ENCODE measurements at places on chromosomes 1 and 21.
A peak's percentile ranks its signal among the peaks of the same experiment; 100 is the strongest.

- DNase-seq: no peak
Observed at GRCh38 chr1:22317231-22317919, 134.3 kb upstream of the ZBTB40 start.

GRCh38 chr1:179883040-179883744 is 1.1 kb downstream of the TOR1AIP1 start:
- no peak for DNase-seq

- no peak for DNase-seq
Observed at GRCh38 chr1:10833630-10834557, 37.4 kb upstream of the CASZ1 start.

DNA sequence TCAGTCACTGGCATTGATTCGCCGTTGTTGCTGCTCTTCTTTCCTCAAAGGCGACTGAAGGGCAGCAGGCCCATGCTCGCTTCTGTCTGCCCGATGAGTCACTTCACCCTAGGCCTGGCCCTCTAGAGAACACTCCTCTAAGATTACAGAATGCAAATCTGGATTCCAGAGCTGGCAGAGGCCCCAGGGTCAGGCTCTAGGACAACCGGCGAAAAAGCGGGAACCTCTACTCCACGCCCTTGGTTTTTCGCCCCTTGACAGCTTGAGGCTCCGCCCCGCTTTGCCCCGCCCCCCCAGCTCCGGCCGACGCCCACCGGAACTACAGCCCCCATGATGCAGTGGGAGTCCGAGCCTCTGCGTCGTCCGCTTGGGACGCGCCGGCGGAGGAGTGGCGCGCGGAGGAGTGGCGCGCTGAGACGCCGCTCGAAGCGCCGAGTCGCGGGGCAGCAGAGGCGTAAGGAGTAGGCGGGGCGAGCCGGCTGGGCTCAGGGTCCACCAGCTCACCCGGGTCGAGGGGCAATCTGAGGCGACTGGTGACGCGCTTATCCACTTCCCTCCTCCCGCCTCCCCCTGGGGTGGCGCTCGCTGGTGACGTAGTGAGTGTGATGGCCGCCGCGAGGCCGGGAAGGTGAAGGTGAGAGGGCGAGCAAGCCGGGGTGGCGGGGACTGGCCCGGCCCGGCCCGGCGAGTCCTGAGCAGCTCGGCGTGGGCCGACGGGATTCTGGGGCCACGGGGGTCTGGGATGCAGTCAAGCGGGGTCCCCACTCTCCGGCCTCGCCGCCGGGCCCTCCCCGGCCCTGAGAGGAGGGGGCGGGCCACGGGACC is at the start of gene MFN2:
TSS of gene MFN2 (plus strand) at position 594 of the 825 bp plus-strand sequence. CDS start 8,725 bp downstream, outside the sequence.
- DNase-seq: peak; percentile 79

DNA sequence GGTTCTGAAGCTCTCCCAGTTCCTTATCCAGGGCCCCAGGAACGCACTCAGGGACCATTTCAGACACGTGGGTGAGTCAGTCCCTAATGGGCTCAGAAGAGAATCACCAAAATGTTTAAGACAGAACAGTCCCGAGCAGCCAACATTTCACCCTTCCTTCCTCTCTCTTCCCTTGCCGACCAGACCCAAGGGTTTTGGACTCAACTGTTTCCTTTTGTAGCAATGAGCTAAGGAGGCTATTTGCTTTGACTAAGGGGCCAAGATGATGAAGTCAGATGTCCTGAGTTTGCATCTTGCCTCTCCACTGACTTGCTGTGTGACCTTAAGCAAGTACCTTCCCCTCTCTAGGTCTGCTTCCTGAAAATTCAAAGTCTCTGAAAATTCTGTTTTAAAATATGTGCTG is 472.3 kb upstream of the VAMP3 start:
- no peak for DNase-seq

GRCh38 chr1:109886827-109887226 is 23.8 kb upstream of the CSF1 start:
- DNase-seq: no peak

- DNase-seq: no peak
Observed at GRCh38 chr1:167077128-167077867, 12.9 kb downstream of the GPA33 start.

- peak; percentile 14 for DNase-seq
Observed at GRCh38 chr1:231929311-231929710, 302.7 kb downstream of the DISC1 start.

DNA sequence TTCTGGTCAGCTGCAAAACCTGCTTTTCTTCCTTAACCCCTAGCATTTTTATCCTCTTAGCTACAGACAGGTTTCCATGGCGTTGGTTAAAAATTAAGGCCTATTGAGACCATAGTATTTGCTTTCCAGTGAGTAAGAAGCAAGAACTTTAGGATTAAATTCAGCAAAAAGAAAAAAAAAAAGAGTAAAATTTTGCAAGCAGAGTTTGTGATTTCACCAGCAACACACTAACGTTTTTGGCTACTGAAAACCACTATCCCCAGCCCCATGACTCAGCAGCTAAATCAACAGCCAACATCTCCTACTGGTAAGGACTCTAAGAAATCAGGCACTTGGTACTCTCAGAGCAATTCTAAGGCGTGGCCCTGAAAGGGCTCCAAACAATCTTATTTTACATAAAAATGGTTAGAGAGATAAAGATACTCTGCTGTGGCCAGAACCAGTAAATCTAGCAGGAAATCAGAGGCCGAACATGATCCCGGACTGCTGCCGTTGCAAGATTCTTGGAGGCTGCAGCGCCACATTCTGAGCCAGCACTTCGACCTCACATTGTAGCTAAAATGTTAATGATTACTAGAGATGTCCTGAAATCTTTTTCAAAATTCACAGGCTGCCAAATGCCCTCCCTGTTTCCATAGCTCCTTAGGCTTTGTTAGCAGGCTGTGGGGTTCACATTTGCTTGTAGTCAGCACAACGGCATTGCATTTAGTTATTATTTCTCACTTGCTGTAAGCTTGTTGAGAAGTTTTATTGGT is 1.6 kb upstream of the ENO1 start:
- peak; percentile 99 for DNase-seq

DNA sequence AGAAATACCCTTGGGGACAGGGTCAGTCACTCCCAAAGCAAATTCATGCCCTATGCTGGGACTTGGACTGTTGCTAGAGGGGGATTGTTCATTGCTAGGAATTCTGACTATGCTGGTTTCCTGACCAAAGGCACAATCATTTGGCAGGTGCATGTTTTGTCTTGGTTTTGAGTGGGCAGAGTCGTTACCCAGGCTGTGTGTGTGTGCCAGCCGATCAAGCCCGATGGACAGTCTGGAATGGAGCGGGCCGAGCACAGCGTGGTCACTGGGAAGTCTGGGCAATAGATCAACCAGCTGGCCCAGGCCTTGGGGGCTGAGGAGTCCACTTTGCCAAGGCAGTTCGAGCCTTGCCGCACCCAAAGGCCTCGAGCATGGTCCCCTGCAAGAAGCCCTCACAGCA is 60.9 kb downstream of the HTR6 start:
- no peak for DNase-seq

- DNase-seq: no peak
Observed at GRCh38 chr1:160112357-160112756, 3.2 kb upstream of the ATP1A2 start.

DNA sequence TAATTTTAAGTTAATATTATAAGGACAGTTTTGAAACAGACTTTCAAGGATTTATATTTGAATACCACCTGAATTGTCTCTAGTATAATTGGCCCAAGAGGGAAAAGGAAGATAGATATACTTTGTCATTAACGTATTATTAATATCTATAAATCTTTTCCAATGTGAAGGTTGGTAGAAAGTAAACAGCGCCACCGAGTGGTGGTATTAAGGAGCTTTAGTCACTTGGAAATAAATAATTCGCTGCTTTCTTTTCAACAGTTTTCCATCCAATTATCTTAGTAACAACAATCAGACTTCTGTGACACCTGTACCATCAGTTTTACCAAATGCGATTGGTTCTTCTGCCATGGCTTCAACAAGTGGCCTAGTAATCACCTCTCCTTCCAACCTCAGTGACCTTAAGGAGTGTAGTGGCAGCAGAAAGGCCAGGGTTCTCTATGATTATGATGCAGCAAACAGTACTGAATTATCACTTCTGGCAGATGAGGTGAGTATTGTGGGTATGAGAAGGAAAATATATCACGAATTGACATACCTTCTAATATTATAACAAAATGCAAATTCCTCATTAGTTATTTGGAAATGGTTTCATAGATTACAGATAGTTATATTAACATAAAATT is 37.7 kb downstream of the SH3GLB1 start:
- no peak for DNase-seq

GRCh38 chr1:78301141-78301540 is 189.6 kb upstream of the PTGFR start:
- no peak for DNase-seq

DNA sequence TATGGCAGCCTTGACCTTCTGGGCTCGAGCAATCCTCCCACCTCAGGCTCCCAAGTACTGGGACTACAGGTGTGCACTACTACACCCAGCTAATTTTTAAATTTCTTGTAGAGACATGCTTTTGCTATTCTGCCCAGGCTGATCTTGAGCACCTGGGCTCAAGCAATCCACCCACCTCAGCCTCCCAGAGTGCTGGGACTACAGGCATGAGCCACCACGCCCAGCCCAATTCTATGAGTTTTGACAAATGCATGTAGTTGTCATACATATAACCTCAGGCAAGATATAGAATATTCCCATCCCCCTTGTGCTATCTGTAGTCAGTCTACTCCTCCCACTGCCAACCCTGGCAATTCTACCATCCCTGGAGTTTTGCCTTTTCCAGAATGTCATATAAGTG is 38.7 kb upstream of the TTC22 start:
- DNase-seq: no peak

DNA sequence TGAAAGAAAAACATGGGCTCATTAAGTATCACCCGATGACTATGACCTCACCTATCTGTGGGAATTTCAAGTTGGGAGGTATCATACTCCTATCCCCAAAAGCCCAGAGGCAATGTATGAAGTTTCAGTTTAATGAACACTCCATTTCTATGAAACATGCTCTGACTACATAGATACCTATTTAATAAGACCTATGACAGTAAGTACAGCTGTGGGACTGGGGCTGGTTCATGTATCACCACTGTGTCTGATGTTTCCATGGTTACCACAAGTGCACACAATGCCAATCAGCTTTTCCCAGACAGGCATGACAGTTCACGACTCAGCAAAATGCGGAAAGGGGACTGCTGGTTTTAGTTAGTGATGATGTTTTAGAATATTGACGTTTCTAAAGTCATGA is 167.7 kb downstream of the SIPA1L2 start:
- DNase-seq: no peak

- no peak for DNase-seq
Observed at GRCh38 chr21:44615911-44616590, 4.2 kb downstream of the KRTAP10-8 start.

DNA sequence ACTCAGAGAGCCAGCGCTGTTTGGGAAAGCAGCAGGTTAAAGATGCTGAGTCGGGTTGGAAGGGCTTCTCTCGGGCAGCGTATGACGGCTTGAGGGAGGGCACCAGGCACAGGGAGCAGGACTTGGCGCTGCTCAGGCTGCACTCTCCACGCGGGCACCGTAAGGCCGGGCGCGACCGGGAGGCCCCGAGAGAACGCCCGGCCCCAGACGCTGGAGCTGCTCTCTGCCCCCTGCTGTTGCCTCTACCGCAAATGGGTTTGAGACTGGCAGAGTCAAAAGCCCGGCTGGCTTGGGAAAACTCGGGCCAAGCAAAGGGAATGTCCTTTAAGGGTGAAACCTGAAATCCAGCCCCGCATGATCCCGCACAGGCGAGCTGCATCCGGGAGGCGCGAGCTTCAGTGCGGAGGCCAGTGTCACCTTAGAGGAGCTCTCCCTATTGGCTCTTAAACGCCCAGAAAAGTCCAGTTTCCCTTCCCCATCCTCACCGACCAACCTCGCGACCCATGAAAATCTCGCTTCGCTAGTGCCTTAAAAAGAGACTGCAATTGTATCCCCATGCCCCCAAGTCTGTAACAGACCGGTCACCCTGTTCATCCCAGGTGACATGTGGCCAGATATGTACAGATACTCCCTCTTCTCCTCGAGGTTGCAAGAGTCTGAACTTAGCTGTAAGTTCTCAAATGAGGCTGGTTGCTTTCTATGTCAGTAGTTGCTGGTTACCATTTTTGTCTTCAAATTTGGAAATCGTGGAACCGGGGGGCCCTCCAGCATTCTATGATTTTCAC is 1.1 kb downstream of the PRRX1 start:
- no peak for DNase-seq

GRCh38 chr21:16605597-16605996 is 875.8 kb downstream of the USP25 start:
- no peak for DNase-seq

GRCh38 chr1:151759241-151759640 is 4.1 kb downstream of the MRPL9 start:
- DNase-seq: no peak

- DNase-seq: no peak
Observed at GRCh38 chr21:45535341-45536081, 6.7 kb downstream of the SLC19A1 start.

GRCh38 chr1:172220376-172220775 is 200.1 kb upstream of the C1orf105 start:
- no peak for DNase-seq

GRCh38 chr1:153220606-153221303 is 3.4 kb downstream of the PRR9 start:
- no peak for DNase-seq

GRCh38 chr1:226629210-226629895 is 80.8 kb downstream of the STUM start:
- no peak for DNase-seq

- no peak for DNase-seq
Observed at GRCh38 chr21:33300701-33301631, 23.8 kb upstream of the IFNAR1 start.

GRCh38 chr1:81032973-81033425 is 767.7 kb upstream of the ADGRL2 start:
- DNase-seq: no peak

- no peak for DNase-seq
Observed at GRCh38 chr1:226951286-226952117, 11.4 kb downstream of the COQ8A start.

GRCh38 chr1:17251701-17252376 is 2.9 kb downstream of the PADI3 start:
- DNase-seq: no peak

- no peak for DNase-seq
Observed at GRCh38 chr1:41838266-41838665, 80.5 kb downstream of the HIVEP3 start.

DNA sequence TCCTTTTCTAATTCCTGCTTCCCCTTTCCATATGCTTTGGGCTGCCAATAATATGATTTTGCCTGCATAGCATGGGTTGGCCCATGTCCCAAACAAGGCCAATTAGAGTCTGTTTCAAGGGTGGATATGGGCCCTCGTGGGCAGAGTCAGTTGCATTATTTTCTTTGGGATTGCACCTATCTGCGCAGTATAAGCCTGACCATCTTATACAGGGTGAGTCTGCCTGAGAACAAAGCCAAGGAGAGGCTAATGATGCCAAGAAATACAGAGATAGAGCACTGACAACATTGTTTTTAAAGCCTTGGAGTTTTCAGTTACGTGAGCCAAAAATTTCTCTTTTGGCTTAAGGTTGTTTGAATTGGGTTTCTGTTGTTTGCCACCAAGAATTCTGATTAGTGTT is 18.6 kb downstream of the OVAAL start:
- DNase-seq: no peak

- DNase-seq: no peak
Observed at GRCh38 chr1:37567023-37567422, 10.3 kb downstream of the DNALI1 start.

Measured in AG09309 (cell line).